ENCODE measurements at places on chromosomes 1 and 21.

DNA sequence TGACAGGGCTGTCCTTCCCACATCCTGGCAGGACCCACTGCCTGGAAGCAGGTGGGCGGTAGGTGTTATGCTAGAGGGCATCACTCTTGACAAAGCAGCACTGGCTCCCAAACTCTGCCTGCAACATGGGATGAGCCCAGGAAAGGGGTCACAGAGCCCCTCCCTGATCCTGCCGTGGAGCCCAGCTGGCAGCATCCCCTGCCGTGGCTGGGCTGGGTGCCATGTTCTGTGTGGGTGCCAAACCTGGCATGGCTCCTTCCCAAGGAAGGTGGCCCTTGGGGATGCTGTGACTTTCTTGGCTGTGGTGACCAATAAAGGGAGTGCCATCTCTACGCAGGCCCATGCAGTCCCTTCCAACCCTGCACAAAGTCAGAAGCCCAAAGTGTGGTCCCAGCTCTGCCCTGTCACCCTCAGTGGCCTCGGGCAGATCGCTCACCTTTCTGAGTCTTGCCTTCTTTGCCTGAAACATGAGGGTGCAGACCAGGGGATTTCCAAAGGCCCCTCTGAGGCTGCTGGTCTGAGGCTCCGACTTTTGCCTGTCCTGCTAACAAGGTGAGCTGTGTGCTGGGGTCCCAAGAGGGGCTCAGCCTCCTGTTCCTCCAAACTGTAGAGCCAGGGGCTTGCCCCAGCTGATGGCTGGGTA, 6.0 kb downstream of the CDK18 start:
- no peak for DNase-seq

GRCh38 chr1:225914947-225915346, 9.1 kb downstream of the PYCR2 start:
- no peak for DNase-seq

- DNase-seq = peak; percentile 58
Measured at GRCh38 chr1:42165511-42166210, 1.1 kb upstream of the GUCA2A start.

GRCh38 chr1:219359126-219359525, 185.4 kb downstream of the LYPLAL1 start:
- DNase-seq = no peak

- DNase-seq = no peak
Measured at GRCh38 chr1:27509127-27510080, 19.4 kb upstream of the WASF2 start.

- DNase-seq = no peak
Measured at GRCh38 chr1:154713005-154713404, 105.0 kb upstream of the ADAR start.

DNA sequence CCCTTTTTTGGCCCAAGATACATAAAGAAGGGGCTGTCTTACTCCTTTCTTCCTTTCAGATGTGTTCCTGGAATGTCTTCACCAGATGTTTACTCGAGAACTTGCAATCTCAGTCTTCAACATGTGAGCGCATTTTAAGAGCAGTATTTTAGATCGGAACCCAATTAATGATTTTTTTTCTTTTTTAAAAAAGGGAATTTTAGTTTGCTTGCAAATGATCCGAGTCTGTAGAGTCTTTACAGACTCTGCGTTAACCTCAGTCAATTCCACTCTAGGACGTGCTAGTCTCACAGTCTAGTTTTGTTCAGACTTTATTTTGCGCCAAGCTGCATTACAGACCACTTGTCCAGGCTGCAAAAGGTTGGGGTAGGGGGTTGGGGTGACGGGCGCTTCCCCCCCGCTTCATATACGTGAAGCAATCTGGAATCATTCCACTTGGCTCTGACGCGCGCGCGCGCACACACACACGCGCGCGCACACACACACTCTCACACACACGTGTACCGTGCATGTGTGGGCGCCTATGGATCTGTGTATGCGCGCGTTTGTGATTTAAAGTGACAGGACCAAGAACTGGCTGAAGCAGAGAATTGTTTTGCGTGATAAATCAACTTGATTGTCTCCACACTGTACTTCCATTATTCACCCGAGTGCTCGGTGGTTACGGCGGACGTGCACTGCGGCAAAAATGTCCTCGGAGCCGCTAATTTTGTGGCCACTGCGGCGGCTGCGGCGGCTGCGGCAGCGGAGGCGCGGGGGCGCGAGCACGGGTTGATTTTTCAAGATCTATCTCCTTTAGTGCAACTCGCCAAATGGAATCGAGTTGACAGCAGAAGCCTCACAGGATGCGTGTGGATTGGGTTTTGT, 25.6 kb upstream of the NFIA start:
- peak; percentile 77 for DNase-seq

GRCh38 chr1:12194666-12195216, 27.9 kb downstream of the TNFRSF1B start:
- DNase-seq = no peak

DNA sequence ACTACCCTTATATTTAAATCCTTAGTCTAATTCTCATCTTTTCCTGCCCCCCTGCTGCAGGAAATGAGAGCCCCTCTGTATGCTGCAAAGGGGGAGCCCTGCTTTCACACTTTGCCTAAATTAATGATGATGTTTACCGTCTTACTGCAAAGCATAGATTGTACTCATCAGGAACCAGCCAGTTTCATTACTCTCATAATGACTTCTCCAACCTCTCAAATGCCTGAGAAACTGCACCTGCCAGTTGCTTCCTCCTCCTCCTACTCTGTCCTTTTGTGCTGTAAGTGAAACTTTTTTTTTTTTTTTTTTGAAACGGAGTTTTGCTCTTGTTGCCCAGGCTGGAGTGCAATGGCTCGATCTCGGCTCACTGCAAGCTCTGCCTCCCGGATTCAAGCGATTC, 101.7 kb downstream of the ADSS2 start:
- no peak for DNase-seq

GRCh38 chr1:62040450-62040849, 154.2 kb upstream of the L1TD1 start:
- DNase-seq = no peak

DNA sequence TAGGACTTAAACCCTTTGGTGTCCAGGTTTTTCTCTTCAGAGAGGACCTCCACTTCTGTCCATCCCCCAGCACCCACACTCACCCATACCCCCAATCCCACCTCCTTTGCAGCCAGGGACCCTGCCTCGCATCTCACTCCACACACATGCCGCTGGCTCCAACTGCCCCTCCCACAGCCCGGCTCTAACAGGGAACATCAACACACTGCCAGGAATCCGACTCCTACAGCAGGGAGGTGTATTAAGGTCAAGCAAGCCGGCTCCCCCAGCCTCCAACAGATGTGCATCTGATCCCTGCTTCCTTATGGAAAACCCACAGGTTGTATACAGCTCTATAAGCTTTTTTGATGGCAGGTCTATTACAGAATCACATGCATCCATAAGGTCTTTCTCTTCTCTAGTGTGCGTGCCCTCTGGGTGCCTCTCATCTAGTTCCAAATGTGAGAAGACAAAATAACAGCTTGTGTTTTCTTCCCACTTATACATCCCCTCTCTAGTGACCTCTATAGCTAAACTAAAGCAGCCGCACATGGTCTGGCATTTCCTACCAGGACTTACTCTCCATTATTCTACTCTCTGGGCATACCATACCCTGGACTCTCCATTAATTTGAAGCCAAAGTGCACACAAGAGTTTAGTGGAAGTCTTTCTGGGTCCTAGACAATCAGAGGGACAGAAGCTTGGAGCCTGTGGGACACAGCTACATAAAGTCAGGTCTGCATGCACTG, 16.3 kb downstream of the PIK3C2B start:
- DNase-seq = peak; percentile 89

GRCh38 chr1:3457910-3458883, 3.7 kb downstream of the ARHGEF16 start:
- no peak for DNase-seq

DNA sequence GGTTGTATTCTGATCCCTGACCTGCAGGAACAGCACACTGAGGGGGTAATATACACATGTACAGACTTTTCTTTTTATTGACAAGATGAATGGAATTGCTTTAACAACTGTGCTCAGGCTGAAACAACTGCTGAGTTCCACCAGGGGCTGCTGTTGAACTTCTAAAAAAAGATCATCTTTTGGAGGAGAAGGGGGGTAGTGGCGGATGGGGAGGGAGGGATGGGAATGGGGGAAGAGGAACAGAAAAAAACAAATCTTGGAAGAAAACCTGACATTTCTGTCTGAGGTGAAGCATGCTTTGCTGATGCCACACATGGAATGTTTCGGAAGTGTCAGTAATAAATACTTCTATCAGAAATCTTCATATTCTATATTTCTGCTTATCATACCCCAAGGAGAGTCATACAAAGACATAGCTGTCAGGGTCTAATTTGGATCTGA, 75.0 kb downstream of the RWDD3 start:
- DNase-seq = peak; percentile 84

- no peak for DNase-seq
Measured at GRCh38 chr1:160664573-160665051, 17.8 kb upstream of the SLAMF1 start.

GRCh38 chr1:186785503-186785902, 43.2 kb upstream of the PLA2G4A start:
- DNase-seq = no peak

GRCh38 chr1:89516055-89516454, 8.6 kb upstream of the LRRC8B start:
- DNase-seq = no peak

DNA sequence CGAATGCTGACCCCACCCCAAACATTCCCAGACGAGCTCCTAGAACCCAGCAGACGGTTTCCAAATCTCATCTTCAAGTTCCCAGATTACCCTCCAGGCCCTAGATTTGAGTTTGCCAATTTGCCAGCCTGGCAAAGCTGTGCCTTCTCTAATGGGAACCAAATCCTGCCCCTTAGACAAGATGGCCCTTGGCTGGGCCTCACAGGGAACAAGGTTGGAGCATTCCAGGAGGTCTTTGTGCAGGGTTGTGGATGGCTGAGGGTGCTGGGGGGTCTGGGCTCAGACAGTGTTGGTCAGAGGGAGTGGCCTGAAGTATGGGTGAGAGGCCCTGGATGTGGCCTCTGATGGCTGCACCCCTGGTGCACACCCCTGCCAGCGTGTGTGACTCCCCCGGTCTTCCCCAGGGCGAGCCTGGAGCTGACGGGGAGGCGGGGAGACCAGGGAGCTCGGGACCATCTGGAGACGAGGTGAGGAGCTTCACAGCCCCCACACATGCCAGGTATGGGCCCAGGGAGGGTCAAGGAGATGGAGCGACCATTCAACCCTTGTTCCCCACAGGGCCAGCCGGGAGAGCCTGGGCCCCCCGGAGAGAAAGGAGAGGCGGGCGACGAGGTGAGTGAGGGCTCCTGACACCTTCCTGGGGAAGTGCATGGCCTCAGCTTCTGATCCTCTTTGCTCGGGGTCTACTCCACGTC, 10.2 kb downstream of the COL6A1 start:
- DNase-seq = no peak

GRCh38 chr1:7127322-7128075, 342.2 kb downstream of the CAMTA1 start:
- DNase-seq = peak; percentile 97

- DNase-seq = no peak
Measured at GRCh38 chr1:10814976-10815857, 18.8 kb upstream of the CASZ1 start.

GRCh38 chr1:248840946-248841345, 2.9 kb downstream of the ZNF672 start:
- no peak for DNase-seq

DNA sequence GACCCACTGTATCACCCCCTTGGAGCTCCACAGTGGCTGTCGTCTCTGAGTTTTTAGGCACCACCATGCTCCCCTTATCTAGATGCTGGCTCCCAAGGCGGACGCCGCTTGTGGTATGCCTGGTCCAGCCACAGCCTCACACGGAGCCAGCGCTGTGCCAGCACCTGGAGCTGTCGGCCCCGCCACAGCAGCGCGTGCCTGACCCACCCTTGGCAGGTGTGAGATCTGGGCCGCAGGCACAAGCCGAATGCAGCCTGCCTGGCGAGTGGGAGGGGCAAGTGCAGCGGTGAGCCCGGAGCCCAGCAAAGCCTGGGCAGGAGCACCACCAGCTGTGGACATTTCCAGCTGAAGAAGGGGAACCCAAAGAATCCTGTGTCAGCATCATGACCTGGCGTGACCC, 91.9 kb upstream of the BACE2 start:
- no peak for DNase-seq

- DNase-seq = peak; percentile 93
Measured at GRCh38 chr1:220966041-220966440, 86.8 kb downstream of the HLX start.

DNA sequence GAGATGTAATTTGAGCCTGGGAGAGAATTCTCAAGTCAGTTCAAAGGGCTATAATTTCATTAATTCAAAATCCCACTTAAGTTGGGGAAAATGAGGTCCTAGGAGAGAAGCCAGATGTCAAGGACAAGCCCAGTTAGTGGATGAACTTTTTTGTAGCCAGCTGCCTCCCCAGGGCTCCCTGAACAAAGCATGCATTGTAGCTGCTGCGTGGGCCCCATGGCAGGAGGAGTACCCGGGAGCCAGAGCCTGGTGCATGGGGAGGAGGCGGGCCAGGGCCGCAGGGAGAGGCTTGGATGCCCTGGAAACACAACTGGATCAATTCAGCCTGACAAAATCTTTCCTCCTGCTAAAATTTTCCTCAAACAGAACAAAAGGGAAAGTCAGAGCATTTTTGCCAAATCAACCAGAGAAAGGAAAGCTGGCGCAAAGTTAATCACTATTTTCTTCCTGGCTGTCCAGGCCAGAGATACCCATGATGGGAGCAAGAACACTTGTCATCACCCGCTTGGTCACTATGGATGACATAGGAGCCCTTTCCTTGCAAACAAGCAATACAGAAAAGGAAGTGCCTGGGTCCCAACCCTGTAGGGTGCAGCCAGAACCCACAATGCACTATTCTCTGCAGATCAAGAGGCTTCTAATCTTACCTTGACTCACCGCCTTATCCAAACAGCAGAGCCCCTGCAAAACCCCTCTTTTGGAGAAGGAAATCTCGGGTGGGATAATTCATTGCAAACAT, 248.1 kb upstream of the RAB4A start:
- DNase-seq = peak; percentile 97

GRCh38 chr21:42461881-42462877, 33.8 kb downstream of the RSPH1 start:
- DNase-seq = peak; percentile 98

- DNase-seq = no peak
Measured at GRCh38 chr21:45308194-45309068, 20.7 kb upstream of the POFUT2 start.

GRCh38 chr21:41681939-41682718, 84.7 kb downstream of the RIPK4 start:
- no peak for DNase-seq

DNA sequence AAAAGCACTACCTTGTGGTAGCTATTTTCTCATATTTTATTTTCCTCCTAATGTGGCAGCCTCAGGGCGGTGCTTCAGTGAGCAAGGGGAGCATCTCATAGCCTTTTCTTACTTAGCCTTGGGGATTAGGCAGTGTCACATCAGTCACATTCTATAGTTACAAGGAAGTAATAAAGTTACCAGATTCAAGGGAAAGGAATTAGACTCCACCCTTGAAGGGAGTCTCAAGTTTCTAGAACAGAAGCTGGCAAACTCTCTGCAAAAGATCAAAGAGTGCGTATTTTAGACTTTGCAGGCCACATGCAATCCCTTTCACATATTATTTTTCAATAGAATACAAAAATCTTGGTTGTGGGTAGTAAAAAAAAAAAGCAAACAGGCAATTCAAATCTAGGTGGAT, 350.4 kb downstream of the AMY1C start:
- no peak for DNase-seq

- no peak for DNase-seq
Measured at GRCh38 chr1:147574401-147574800, 33.1 kb downstream of the BCL9 start.

GRCh38 chr1:53733447-53733931, 5.5 kb downstream of the GLIS1 start:
- DNase-seq = peak; percentile 51

All from NCI-H82 (cell line).